ENCODE measurements at places on chromosomes 4 and X.

- DNase-seq = peak; percentile 60
- peak overlapping the region; percentile 94 for H3K4me3 ChIP-seq
- peaks cover 16% of the 10 kb centered on the region for H3K4me1 ChIP-seq
- peaks cover 12% of the 10 kb centered on the region for H3K36me3 ChIP-seq
These were observed 584 bp downstream of the SUV39H1 start for GRCh38 chrX:48696909-48697727.

DNA sequence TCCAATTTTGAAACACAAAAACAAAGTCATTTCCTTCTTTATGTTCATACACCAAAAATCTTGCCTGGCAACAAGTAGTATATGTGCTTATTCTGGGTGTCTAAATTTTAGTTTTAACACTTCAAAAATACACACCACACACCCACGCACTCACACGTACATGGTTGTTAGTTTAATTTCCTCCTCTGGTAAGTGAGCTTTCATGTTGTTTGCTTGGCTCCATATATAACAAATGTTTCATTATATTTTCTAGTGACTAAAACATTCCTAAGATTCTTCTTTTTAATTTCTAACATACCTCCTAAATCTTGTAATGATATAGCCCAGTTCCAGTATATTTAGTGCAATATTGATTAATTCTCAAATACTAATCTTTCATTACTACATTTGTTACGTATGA lies 80.9 kb downstream of the PRDM5 start:
- H3K4me1 ChIP-seq = peaks cover 28% of the 10 kb centered on the region
- no peak for DNase-seq
- no peak overlapping the region for H3K27ac ChIP-seq
- no peak overlapping the region for H3K4me3 ChIP-seq
- no peaks in the 10 kb centered on the region for H3K27me3 ChIP-seq
- no peaks in the 10 kb centered on the region for H3K36me3 ChIP-seq

- H3K4me1 ChIP-seq = peaks cover 27% of the 10 kb centered on the region
- peak overlapping the region; percentile 91 for H3K27ac ChIP-seq
- H3K27me3 ChIP-seq = no peaks in the 10 kb centered on the region
- peaks cover 11% of the 10 kb centered on the region for H3K36me3 ChIP-seq
- H3K4me3 ChIP-seq = no peak overlapping the region
These were observed 8.1 kb upstream of the SRD5A3 start for GRCh38 chr4:55337944-55338343.

- H3K27me3 ChIP-seq = no peaks in the 10 kb centered on the region
- H3K36me3 ChIP-seq = no peaks in the 10 kb centered on the region
- no peak overlapping the region for H3K4me3 ChIP-seq
- no peak overlapping the region for H3K27ac ChIP-seq
- no peak for DNase-seq
These were observed 84.7 kb upstream of the RPA4 start for GRCh38 chrX:96798982-96799381.

DNA sequence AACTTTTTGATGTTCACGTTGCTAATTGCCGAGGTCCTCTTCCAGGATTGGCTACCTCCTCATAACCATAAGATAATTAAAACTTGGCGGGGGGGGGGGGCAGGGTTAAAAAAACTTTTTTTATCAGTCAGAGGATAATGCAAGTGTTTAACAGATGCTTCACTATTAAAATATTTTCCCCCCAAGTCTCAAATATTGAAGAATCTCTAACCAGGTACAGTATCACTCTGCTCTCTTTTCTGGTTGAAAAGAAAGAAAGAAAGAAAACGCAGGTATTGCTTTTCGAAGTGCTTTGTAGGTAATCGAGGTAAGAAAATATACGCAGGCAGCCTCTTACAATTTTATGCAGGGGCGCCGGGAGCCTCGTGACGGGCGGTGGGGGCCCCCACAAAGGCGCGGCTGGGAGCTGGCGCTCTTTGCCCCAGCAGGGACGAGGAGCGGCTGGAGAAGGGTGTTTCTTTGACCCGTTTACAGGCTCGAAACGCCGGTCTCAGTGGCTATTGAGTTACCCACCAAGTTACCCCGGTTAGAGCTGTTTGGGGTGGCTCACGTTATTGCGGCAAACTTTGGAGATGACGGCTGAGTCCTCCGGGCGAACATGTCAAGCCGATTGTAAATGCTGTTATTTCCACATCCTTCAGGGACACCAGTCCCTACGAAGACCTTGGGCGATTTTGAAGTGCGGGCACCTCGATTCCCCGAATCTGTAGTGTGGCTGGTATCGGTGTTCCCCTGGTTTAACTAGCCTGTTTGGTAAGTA lies 477 bp upstream of the HAND2 start:
- H3K4me1 ChIP-seq = peaks cover 13% of the 10 kb centered on the region
- H3K4me3 ChIP-seq = peak overlapping the region; percentile 22
- H3K36me3 ChIP-seq = peaks cover 16% of the 10 kb centered on the region
- no peak for DNase-seq
- peaks cover 95% of the 10 kb centered on the region for H3K27me3 ChIP-seq
- no peak overlapping the region for H3K27ac ChIP-seq

- peak; percentile 26 for DNase-seq
- H3K27me3 ChIP-seq = no peaks in the 10 kb centered on the region
- peak overlapping the region; percentile 49 for H3K27ac ChIP-seq
- H3K4me3 ChIP-seq = peak overlapping the region; percentile 53
- peaks cover 2% of the 10 kb centered on the region for H3K36me3 ChIP-seq
These were observed 41.1 kb downstream of the PPP3CA start for GRCh38 chr4:101306225-101306624.

DNA sequence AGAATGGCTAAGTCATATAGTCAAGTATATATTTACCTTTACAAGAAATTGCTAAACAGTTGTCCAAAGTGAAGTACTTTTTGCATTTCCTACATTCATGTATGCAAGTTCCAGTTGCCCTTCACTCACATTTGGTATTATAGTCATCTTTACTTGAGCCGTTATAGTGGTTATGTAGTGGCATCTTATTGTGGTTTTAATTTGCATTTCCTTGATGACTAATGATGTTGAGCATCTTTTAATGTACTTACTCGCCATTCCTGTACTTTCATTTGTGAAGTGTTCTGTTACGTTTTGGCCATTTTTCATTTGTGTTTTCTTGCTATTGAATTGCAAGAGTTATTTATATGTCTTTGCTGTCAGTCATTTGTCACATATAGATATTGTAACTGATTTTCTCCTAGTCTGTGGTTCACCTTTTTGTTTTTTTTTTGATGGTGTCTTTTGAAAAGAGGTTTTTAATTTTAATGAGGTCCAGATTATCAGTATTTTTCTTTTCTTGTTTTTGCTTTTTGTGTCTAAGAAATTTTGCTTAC lies 27.6 kb downstream of the ARFIP1 start:
- no peak for DNase-seq
- H3K36me3 ChIP-seq = peaks cover 38% of the 10 kb centered on the region
- peak overlapping the region; percentile 71 for H3K27ac ChIP-seq
- H3K4me3 ChIP-seq = peak overlapping the region; percentile 29
- H3K27me3 ChIP-seq = no peaks in the 10 kb centered on the region

DNA sequence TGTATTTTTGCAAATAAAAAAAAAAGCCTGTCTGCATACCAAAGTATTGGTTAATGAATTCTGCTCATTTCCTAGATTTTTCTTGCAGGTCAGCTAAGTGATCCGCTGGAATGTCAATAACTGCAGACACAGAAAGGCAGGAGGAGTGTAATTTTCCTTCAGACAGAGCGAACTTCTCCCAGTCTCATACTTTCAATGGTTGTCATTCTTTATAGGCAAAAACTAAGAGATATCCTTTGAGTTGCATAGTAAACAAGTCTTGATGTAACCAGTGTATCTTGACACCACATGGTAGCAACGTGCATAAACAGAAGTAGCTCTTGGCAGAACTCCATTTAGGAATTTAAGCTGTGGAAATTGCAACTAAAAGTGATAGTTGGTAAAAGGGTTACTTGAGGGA lies 8.2 kb downstream of the CAPN6 start:
- no peaks in the 10 kb centered on the region for H3K27me3 ChIP-seq
- no peaks in the 10 kb centered on the region for H3K4me1 ChIP-seq
- no peak for DNase-seq

DNA sequence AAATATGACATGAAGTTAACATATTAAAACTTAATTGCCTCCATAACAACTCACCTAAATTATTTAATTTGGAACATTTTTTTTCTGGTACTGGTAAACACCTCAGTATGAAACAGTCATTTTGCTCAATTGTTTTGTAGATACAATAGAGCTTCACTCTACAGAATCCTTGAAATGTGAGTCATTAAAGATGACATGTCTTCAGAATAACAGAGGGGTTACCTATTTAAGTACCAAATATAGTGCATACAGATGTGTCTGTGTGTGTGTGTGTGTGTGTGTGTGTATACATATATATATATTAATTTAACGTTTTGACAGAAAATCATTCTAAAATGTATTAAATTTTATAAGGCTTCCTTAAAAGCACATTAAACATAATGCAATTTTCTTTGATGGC lies 297.6 kb downstream of the INPP4B start:
- H3K27ac ChIP-seq = no peak overlapping the region
- DNase-seq = no peak
- no peaks in the 10 kb centered on the region for H3K27me3 ChIP-seq
- no peaks in the 10 kb centered on the region for H3K36me3 ChIP-seq

- H3K4me3 ChIP-seq = no peak overlapping the region
- H3K36me3 ChIP-seq = no peaks in the 10 kb centered on the region
- no peak overlapping the region for H3K27ac ChIP-seq
- H3K27me3 ChIP-seq = no peaks in the 10 kb centered on the region
- no peaks in the 10 kb centered on the region for H3K4me1 ChIP-seq
These were observed 135.6 kb downstream of the MID1 start for GRCh38 chrX:10484683-10485247.

DNA sequence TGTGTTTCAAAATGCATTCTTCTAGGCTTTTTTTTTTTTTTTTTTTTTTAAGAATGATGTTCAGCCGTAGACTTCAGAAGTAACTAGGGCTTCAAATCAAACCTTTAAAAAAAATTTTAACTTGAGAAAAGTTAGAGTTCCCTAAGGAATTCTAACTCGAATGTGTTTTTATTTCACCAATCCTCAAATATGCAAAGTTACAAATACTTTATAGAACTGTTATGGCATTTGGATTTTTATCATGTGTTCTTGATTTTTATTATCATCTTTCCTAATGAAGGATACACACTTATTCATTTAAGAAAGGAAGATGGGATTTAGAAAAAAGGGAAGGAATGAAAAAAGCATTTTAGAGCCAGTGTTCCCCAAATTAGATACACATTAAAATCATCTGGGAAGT lies 200.6 kb upstream of the LDB2 start:
- no peaks in the 10 kb centered on the region for H3K36me3 ChIP-seq
- no peaks in the 10 kb centered on the region for H3K4me1 ChIP-seq
- H3K4me3 ChIP-seq = no peak overlapping the region

DNA sequence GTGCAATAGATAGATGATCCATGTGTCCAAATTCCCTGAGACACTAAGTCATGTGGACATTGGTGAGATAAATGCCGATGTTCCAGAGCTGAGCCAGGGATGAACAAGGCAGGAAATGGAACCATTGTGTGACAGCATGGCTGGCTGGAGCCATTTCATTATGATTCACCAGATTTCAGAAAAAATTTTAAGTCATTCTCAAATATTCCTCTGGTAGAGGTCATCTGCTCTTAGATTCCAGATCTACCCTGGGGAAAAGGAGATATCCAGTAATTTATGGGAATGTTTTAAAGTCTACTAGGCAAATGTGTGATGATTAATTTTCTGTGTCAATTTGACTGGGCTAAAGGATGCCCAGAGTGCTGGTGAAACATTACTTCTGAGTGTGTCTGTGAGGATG lies 287.3 kb downstream of the STK32B start:
- H3K27ac ChIP-seq = no peak overlapping the region
- H3K4me1 ChIP-seq = no peaks in the 10 kb centered on the region
- H3K36me3 ChIP-seq = no peaks in the 10 kb centered on the region

DNA sequence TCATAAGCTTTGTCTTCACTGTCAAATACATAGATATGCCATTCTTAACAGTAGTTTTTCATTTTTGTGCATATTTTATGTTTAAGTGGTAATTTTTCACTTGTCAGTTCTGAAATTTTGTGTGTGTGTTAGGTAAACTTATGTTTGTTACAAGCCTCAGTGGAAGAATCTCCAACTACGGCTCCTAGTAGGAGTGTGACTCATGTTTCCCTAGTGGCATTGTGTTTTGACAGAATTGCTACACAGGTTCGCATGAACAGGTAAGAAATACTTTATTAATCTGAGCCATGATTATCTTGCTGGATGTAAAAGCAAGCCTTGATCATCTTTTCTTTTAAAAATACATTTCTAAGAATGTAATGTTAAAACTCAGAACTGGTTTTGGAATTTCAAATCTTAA lies 94.4 kb downstream of the BLTP1 start:
- no peak overlapping the region for H3K4me3 ChIP-seq
- H3K27ac ChIP-seq = no peak overlapping the region
- no peaks in the 10 kb centered on the region for H3K27me3 ChIP-seq
- H3K4me1 ChIP-seq = no peaks in the 10 kb centered on the region
- H3K36me3 ChIP-seq = peaks cover 1% of the 10 kb centered on the region

DNA sequence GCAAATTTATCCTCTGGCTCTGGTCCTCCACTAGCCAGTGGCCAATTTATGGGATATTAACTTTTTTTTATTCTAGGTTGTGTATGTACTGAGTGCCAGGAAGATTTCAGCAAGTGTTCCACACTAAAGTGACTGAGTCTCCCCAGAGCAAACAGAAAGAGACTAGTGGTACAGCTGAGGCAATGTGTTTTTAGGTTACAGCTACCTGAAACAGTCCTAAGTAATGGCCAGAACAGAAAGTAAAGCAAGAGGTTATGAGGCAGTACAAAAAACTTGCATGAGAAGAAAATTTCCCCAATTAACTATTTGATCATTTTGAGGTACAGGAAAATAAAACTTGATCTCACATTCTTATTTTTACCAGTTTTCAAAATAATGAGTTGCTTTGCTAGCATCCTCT lies 31.2 kb downstream of the PRDM8 start:
- H3K27me3 ChIP-seq = peaks cover 9% of the 10 kb centered on the region
- no peaks in the 10 kb centered on the region for H3K36me3 ChIP-seq
- no peaks in the 10 kb centered on the region for H3K4me1 ChIP-seq
- DNase-seq = no peak
- H3K27ac ChIP-seq = no peak overlapping the region

DNA sequence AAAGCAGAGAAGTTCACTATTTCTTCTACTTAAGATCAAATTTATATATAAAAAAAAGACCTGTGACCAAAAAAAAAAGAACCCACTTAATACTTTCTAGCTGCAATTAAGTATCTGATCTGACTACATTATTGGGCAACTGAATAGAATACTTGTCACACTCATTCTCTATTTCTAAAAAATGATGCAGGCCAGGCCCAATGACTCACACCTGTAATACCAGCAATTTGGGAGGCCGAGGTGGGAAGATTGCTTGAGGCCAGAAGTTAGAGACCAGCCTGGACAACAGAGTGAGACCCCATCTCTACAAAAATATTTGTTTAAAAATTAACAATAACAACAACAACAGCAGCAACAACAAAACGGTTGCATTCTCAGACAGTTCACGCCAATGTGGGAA lies 108.8 kb upstream of the BMP2K start:
- H3K4me1 ChIP-seq = peaks cover 32% of the 10 kb centered on the region
- peak overlapping the region; percentile 17 for H3K27ac ChIP-seq
- no peaks in the 10 kb centered on the region for H3K36me3 ChIP-seq

DNA sequence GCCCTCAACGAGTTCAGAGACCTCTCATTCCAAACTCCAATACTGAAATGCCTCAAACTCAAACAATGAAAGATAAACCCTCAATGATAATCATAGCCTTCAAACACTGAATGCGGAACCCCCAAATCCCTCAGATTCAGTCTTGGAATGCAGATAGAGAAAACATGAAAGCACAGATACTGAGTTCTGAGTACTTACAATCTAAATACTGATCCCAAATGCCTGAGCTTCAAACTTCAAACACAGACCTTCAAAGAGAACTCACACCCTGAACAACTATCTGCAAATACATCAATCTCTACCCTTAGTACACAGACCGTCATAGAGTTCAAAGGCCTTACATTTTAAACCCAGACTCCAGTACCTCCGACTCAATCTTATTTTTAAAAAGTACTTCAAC lies 16.9 kb upstream of the PAGE4 start:
- H3K27ac ChIP-seq = no peak overlapping the region
- H3K4me1 ChIP-seq = no peaks in the 10 kb centered on the region
- no peak for DNase-seq
- H3K4me3 ChIP-seq = no peak overlapping the region

Measured in activated naive CD8-positive, alpha-beta T cell treated with anti-CD3 and anti-CD28 coated beads for 36 hours (primary cell).